ENCODE measurements at places on chromosomes 4 and X. TPM values are rescaled to one million over a fixed set of nuclear protein-coding genes. Genes with fewer than 3 reads are reported as not detected.

Gene CXCL11
- 0.31 TPM for total RNA-seq

Gene MRPS18C
- total RNA-seq, result 42.7 TPM

Gene NALF2
- total RNA-seq, result 5.7 TPM

Gene MAGEC1
- total RNA-seq, result 0.05 TPM

Gene RAB40A
- total RNA-seq, result 0.12 TPM

Gene PTTG2
- total RNA-seq, result not detected

Gene CCSER1
- not detected for total RNA-seq

Gene HS3ST1
- 0.35 TPM for total RNA-seq

Gene SYP
- 3.2 TPM for total RNA-seq

Gene PRRG3
- not detected for total RNA-seq

Gene RHOXF1
- total RNA-seq, result not detected

Gene ADH6
- total RNA-seq, result 0.12 TPM

Gene BANK1
- total RNA-seq, result 0.80 TPM

Gene DCAF12L1
- not detected for total RNA-seq

Gene SPACA5
- total RNA-seq, result not detected

Gene SAGE1
- 0.05 TPM for total RNA-seq

Gene CLDN2
- 8.3 TPM for total RNA-seq
